Fibroblast of lung (primary cell): ENCODE measurements at places on chromosomes 13 and 19. TPM values are rescaled to one million over a fixed set of nuclear protein-coding genes. Genes with fewer than 3 reads are reported as not detected.

Gene NCR1
- not detected in 2 replicates for total RNA-seq

- DNase-seq: no peak
Observed at GRCh38 chr13:34216256-34216655, 398.3 kb downstream of the RFC3 start.

DNA sequence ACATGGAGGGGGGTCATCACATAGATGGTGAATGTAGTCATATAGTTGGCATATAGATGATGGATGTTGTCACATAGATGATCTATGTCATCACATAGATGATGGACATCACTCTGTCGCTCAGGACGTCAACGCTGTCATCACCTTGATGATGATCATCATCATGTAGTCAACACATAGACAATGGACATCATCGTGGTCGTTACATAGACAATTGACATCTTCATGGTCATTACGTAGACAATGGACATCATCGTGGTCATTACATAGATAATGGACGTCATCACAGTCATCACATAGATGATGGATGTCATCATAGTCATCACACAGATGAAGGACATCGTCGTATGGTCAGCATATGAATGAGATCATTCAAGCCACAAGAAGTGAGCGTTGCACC is 28.6 kb upstream of the SLC15A1 start:
- DNase-seq: no peak

- DNase-seq: no peak
Observed at GRCh38 chr19:5091684-5092480, 123.0 kb downstream of the KDM4B start.

DNA sequence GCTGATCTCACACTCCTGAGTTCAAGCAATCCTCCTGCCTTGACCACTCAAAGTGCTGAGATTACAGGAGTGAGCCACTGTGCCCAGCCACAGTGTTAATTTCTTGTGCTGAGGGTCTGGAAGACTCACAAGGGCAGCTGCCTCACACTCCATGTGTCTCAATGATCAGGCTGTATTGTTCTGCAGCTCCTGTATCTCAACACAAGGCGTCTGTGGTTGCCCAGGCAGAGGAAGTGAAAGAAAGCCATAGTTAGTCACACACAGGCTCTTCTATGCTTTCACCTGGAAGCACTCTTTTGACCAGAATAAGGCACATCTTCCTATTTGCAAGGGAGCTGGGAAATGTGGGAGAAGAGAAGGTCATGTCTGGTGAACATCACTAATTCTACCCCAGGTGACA is 107.3 kb upstream of the ZNF507 start:
- no peak for DNase-seq

DNA sequence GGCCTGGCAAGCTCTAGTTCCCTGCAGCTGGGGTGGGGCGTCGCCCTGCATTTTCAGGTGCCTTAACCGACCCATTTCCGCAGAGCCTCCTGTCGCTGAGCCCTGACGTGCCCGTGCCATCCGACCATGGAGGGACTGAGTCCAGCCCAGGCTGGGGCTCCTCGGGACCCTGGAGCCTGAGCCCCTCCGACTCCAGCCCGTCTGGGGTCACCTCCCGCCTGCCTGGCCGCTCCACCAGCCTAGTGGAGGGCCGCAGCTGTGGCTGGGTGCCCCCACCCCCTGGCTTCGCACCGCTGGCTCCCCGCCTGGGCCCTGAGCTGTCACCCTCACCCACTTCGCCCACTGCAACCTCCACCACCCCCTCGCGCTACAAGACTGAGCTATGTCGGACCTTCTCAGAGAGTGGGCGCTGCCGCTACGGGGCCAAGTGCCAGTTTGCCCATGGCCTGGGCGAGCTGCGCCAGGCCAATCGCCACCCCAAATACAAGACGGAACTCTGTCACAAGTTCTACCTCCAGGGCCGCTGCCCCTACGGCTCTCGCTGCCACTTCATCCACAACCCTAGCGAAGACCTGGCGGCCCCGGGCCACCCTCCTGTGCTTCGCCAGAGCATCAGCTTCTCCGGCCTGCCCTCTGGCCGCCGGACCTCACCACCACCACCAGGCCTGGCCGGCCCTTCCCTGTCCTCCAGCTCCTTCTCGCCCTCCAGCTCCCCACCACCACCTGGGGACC is 1.2 kb downstream of the ZFP36 start:
- peak; percentile 46 for DNase-seq

Gene KLK12
- total RNA-seq: not detected in 2 replicates

DNA sequence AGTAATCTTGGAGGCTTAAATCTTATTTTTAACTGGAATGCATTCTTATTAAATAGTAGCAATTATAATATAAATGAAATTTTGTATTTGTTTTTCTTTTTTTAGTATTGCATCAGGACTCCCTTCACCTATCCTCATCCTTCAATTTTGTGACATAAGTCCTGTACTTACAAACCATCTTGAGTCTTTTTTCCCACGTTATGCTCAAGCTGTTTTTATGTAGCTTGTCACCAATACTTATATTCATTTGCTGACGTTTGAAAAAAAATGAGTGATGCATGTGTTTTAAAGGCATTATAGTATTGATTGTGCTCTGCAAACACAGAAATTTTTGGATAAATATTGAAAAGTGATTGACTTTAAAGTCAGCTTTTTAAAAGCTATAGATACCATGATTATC is 888 bp downstream of the GPR18 start:
- no peak for DNase-seq

Gene TPTE2
- total RNA-seq: not detected in 2 replicates
